Nucleus accumbens (tissue), 56 donors: ENCODE measurements at places on chromosomes 16 and 17.

DNA sequence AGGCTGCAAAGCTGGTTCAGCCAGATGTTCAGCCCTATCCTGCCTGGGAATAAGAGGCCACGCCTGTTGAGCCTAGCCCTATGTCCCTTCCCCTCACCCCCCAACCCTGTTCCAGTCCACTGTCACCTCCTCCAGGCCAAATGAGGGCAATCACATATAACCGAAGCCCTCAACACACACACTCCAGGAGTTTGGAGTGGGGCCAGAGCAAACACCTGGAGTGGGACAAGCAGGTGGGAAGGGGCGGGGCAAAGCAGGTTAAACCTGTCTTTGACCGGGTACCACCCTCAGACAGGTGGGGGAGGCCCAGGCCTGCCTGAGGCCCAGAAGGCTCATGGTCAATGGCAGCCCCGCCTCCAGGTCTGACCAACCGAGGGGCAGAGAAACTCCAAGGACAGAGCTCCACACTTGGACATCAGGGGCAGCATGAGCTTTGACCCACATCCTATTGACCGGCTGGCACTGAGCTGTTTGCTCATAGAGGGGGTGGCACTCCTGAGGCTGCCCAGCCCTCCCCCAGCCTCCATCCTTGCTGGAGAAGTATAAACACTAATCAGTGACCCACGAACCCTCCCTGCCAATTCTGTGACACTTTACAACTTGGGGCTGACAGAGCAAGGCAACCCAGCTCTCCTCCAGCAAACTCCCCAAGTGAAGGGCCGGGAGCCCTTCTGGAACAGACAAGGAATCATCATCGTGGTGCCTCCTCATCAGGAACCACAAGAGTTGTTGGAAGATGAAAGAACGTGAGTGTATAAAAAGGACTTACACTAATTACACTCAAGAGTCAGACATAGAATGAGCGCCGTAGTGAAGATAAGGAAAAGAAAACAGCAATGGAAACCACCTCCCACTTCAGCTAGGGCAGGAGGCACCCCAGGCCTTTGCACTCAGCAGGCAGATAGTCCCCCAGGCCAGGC is 1.5 kb downstream of the ESRP2 start:
- DNase-seq, result no peak

GRCh38 chr17:17528696-17529652 is 32.8 kb upstream of the RASD1 start:
- DNase-seq, result no peak

GRCh38 chr16:68345351-68345810 is 34.6 kb downstream of the PRMT7 start:
- DNase-seq, result no peak

GRCh38 chr16:28531777-28532744 is 6.7 kb downstream of the NUPR1 start:
- no peak for DNase-seq

GRCh38 chr16:85364323-85365040 is 248.6 kb upstream of the GSE1 start:
- DNase-seq, result no peak

- no peak for DNase-seq
Observed at GRCh38 chr17:66514227-66514806, 211.9 kb downstream of the PRKCA start.

- DNase-seq, result no peak
Observed at GRCh38 chr17:17201907-17202306, 4.2 kb downstream of the PLD6 start.

GRCh38 chr17:29591146-29591736 is 1.7 kb upstream of the ANKRD13B start:
- peak; percentile 46 for DNase-seq

DNA sequence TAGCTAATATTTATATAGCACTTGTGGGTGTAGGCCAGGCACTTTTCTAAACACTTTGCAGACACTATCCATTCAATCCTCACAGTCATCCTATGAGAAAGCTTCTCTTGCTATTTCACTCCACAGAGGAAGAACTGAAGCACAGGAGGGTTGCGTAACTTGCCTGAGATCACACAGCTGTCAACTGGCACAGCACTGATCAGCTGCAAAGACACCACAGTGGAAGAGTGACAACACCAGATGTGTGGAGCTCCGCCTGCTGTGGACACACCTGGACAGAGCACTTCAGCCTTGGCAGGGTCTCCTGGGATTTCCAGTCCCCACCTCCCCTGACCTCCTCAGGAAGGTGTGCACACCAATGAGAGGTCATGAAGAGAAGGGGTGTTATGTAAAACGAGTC is 13.3 kb upstream of the CNEP1R1 start:
- DNase-seq, result no peak

- DNase-seq, result peak; percentile 69
Observed at GRCh38 chr17:50151937-50152547, 1.6 kb upstream of the PPP1R9B start.

GRCh38 chr17:80968602-80969029 is 23.0 kb upstream of the CHMP6 start:
- DNase-seq, result peak; percentile 53
